ENCODE measurements at places on chromosomes 7 and 10. TPM values are rescaled to one million over a fixed set of nuclear protein-coding genes. Genes with fewer than 3 reads are reported as not detected.

DNA sequence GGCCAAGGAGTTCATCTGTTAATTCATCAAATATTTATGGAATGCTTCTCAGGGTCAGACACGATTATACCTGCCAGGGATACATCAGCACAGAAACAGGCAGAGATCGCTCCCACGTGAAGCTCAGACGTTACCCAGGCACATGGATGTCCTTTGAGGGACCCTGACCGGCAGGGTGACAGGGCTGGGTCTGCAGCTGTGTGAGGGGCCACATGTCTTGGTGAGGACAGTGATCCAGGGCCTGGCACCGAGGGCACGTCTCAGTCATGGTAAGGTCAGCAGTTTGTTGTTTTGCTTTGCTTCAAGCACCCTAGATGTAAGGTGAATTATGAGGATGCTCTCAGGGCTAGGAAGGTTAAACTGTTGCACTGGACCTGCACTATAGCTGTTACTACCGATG lies 227.9 kb downstream of the WDR37 start:
- no peak for DNase-seq

DNA sequence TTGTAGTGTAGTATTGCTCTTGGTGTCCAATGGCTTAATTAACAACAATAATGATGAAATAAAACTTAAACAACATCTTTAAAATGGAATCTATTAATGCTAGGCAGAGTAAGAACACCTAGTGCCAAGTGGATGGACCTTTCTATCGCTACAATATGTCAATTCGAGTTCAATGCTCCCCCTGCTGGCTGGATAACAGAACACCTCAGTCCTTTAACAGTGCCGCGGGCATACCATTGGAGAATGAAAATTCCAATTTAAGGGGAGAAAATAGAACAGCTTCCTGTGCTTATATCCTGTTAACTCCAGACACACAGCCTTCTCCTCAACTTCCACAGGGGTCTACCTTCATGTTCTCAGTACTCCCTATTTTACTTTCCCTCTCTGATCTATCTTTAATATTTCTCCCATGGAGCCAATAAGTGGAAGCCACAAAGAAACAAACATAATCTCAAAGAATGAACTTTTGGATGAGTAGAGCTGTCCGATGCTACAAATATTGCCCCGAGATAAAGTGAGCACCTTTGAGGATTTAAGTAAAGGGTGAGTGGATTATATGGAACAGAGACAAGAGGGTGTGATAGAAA lies 41.4 kb downstream of the COL1A2 start:
- no peak for DNase-seq

- no peak for DNase-seq
Measured at GRCh38 chr7:85659364-85659763, 472.5 kb upstream of the SEMA3D start.

DNA sequence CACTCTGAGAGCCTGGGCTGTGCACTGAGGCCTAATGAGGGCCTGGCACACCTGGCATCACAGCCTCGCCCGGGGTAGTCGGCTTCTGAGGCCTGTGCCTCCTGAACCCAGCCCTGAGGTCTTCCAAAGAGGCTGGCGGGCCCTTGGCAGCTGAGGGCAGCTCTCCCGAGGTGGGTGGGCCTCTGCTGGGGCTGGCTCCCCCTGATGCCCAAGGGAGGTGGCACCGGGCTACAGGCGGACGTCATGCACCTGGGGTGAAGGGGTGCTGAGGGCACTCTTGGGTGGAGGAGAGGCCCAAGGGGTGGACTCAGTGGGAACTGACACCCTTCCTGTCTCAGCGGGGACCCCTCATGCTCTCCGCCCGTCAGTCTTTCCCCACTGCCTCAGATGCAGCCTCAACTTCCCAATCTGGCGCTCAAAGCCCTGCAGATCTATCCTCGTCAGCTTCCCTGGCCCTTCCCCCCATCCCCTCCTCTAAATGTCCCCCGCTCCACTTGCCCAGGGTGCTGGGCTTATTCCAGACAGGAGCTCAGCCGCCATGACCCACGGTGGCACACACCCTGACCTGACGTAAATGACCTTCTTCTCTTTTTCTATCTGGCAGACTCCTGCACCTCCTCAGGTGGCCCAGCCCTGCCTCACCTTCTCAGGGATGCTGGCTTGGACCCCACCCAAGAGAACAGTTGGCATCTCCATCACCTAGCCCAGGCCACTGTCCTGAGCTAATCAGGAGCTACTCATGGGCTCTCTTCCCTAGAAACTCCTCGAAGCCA lies 38.2 kb downstream of the MYL10 start:
- DNase-seq, result no peak

Gene LIMK1
- total RNA-seq, result 22.4 TPM

Gene CCDC71L
- total RNA-seq, result 27.5 TPM
